NCI-H1436 (cell line): ENCODE measurements at places on chromosomes 11 and 22.

GRCh38 chr11:66676282-66676919, 1.3 kb downstream of the RBM4B start:
- no peak for DNase-seq

- no peak for DNase-seq
Measured at GRCh38 chr22:37032535-37033460, 13.3 kb downstream of the MPST start.

- DNase-seq = no peak
Measured at GRCh38 chr11:1760351-1761109, 3.2 kb downstream of the CTSD start.

GRCh38 chr11:3926458-3927095, 71.1 kb downstream of the STIM1 start:
- no peak for DNase-seq

- DNase-seq = peak; percentile 81
Measured at GRCh38 chr11:66388780-66389386, 17.3 kb upstream of the SLC29A2 start.

DNA sequence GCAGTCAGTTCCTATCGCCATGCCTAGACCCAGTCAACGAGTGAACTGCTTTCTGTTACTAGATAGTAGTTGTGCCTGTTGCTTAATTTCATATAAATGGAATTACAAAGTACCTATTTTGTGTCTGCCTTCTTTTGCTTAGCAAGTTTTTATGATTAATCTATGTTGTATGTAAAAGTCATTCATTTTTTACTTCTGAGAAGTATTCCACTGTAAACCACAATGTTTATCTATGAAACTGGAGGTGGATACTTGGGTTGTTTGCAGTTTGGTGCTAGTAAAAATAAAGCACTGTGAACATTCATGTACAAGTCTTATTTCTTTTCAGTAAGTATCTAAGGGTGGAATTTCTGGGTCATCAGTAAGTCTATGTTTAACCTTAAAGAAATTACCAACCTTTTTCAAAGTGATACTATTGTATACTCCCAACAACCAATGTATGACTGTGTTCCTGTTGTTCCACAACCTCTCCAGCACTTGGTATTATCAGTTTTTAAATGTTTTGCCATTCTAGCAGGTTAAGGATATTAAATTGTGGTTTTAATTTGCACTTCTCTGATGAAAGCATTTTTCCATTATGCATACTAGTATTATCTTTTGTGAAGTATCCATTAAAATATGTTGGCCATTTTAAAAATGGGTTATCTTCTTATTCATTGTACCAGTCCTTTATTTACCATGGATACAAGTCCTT, 68.2 kb downstream of the DNAJC24 start:
- DNase-seq = no peak

DNA sequence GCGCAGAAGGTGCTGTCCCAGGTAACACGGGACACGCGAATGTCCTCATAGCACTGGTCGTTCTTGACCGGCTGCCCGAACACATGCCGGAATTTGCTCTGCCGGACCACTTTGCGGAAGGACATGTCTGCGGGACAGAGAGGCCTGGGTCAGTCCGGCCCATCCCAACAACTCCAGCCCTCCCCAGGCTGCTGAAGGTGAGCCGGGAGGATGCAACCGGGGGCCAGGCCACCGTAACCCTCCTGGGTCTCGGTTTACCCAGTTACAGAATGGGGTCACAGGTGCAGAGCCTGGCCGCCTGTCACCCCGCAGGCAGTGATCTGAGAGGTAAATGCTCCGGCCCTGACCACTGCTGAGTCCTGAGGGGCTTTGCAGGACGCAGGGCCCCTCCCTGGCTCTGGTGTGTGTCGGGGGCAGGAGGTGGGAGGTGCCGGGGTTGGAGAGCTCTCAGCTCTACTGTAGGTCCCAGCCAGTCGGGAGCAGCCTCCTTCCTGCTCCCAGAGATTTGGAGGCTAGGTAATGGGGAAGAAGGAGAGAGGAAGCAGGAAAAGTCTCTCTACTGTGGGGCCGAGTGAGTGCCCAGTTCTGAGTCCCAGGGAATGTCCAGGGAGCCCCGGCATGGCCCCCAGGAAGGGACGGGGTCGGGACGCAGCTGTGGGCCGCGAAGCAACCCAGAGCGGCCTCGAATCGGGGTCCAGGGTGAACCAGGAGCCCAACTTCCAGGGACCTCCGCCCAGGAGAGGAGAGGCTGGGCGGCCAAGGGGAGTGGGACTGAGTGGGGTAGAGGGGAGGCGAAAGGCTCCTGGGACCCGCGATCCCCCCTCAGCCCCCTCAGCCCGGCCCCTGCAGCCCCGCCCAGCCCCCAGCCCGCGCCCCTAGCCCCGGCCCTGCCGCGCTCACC, 522 bp downstream of the CORO1B start:
- DNase-seq = no peak

DNA sequence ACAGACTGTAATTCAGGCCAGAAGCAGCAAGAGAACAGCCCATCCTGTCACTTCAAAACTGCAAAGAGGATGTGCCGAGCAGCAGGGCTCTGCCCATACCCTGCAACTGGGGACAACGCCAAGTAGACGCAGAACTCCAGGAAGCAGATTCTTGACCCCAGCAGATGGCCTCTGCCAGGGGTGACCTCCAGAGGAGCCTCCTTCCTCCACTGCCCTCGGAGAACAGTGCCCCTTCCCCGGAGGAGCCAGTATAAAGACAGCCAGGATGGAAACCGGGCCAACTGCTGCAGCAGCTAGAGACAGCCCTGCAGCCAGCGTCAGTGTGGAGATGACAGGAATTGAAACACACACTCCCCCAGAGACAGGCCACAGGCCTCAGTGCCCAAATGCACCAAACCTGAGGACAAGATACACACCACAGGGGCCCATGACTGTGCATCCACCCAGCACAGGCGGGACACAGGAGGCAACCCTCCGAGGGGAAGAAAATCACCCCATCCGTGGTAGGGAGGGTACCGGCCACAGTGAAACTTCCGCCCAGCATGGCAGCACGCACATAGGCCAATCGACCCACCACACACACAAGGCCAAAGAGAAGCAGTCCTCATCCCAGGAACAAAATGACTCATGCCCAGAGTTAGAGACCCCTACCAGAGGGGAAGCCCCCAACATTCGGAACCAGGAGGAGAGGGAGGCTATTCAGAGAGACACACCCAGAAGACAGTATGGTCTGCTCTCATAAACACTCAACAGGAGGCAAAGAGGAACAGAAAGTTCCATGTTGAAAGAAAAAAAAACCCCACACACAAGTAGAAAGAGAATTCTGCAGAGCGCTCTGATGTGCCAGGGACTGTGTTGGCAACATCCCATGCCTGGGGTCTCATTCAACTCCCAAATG, 5.6 kb downstream of the AHNAK start:
- no peak for DNase-seq

DNA sequence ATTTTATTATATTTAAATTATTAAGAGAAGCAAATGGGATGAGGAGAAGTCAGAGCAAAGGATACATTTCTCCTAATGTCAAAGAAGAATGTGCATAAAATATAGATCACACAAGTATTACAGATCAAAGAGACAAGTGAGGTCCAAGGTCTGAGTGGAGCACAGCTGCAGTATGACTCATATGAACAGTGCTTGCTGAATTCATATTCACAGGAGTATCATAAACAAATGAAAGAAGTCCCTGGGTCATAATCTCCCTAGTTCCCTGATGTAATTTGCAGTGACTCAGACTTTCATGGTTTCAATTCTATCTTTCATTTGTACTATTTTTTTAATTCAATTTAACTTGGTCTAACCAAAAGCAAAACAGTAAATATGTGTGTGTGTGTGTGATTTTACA, 499.0 kb upstream of the CCDC179 start:
- DNase-seq = no peak

- DNase-seq = no peak
Measured at GRCh38 chr11:68855205-68855981, 13.7 kb upstream of the CPT1A start.

GRCh38 chr22:42461511-42461910, 29.3 kb upstream of the NFAM1 start:
- peak; percentile 56 for DNase-seq

GRCh38 chr11:2582351-2582945, 117.3 kb downstream of the KCNQ1OT1 start:
- DNase-seq = no peak

- DNase-seq = no peak
Measured at GRCh38 chr11:64324692-64325469, 7.0 kb downstream of the PRDX5 start.

- DNase-seq = peak; percentile 38
Measured at GRCh38 chr11:121106812-121107211, 5.8 kb downstream of the TECTA start.
